Right lung (tissue), 10 donors: ENCODE measurements at places on chromosomes 6 and 20.

GRCh38 chr6:147855803-147856482, 347.5 kb downstream of the SAMD5 start:
- no peak for DNase-seq

DNA sequence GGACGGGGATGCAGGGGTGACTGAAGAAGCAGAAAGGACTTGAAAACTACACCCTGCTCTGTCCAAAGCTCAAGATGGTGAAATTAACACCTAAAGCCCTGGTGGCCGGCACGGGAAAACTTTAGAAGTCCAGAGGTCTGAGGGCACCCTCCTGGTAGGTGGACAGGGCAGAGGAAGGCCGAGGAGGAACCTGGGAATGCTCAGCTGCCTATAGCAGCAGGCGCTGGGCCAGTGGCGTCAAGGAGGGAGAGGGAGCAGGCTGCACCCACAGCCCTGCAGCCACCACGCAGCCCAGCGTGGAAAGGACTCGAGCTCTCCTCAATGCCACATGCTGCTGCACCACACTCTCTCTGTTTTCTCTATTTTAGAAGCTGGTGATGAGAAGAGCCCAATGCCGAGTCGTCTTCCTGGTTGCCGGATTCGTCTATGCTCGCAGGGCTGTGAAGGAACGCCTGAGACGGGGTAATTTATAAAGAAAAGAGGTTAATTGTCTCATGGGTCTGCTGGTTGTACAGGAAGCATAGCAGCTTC, 248.3 kb upstream of the AFDN start:
- no peak for DNase-seq

- DNase-seq = no peak
Observed at GRCh38 chr6:121040831-121041230, 293.4 kb downstream of the TBC1D32 start.

- no peak for DNase-seq
Observed at GRCh38 chr20:22555791-22556564, 28.4 kb downstream of the FOXA2 start.

- peak; percentile 16 for DNase-seq
Observed at GRCh38 chr6:106609699-106610098, 19.6 kb downstream of the RTN4IP1 start.

GRCh38 chr6:6842291-6842690, 253.8 kb downstream of the LY86 start:
- DNase-seq = no peak
